Neural crest cell (in vitro differentiated cells): ENCODE measurements at places on chromosomes 16 and 17. TPM values are rescaled to one million over a fixed set of nuclear protein-coding genes. Genes with fewer than 3 reads are reported as not detected.

GRCh38 chr17:70702683-70703255 is 533.4 kb downstream of the KCNJ2 start:
- H3K27me3 ChIP-seq = no peaks in the 10 kb centered on the region
- DNase-seq = no peak
- no peak overlapping the region for H3K4me3 ChIP-seq
- no peaks in the 10 kb centered on the region for H3K4me1 ChIP-seq
- peaks cover 3% of the 10 kb centered on the region for H3K36me3 ChIP-seq

- no peaks in the 10 kb centered on the region for H3K27me3 ChIP-seq
- no peak overlapping the region for H3K4me3 ChIP-seq
- peaks cover 1% of the 10 kb centered on the region for H3K4me1 ChIP-seq
- DNase-seq = no peak
- H3K27ac ChIP-seq = no peak overlapping the region
Observed at GRCh38 chr17:81838753-81839255, 4.0 kb upstream of the PPP1R27 start.

DNA sequence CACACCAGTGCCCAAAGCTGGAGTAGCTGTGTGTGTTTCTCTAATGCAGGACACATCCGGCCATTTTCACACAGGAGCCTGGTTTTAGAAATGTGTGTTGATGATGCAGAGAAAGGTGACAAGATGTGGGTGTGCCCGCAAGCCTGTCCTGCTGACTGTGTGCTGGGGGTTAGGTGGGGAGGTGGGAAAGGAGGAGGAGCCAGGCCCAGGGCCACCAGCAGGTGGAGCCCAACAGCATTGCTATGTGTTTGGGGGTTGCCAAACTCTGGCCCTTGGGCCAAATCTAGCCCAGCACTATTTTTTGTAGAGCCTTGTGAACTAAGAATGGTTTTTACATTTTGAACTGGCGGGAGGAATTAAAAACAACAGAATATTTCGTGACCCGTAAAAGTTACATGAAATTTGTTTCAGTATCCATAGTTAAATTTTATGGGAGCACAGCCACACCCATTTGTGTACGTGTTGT is 61.7 kb upstream of the LGALS9 start:
- H3K27me3 ChIP-seq = no peaks in the 10 kb centered on the region
- DNase-seq = no peak
- H3K27ac ChIP-seq = no peak overlapping the region
- peaks cover 17% of the 10 kb centered on the region for H3K4me1 ChIP-seq

DNA sequence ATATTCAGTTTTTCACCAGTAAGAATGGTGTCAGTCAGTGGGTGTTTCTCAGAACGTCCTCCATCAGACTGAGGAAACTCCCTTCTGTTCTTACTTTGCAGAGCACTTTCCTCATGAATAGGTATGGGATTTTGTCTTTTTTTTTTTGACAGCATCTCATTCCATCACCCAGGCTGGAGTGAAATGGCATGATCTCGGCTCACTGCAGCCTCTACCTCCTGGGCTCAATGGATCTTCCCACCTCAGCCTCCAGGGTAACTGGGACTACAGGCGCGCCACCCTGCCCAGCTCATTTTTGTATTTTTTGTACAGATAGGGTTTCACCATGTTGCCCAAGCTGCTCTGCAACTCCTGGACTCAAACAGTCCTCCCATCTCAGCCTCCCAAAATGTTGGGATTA is 130.3 kb downstream of the ZNF778 start:
- no peak overlapping the region for H3K27ac ChIP-seq
- no peaks in the 10 kb centered on the region for H3K27me3 ChIP-seq
- H3K4me3 ChIP-seq = no peak overlapping the region
- H3K4me1 ChIP-seq = peaks cover 63% of the 10 kb centered on the region
- peaks cover 3% of the 10 kb centered on the region for H3K36me3 ChIP-seq

GRCh38 chr17:82105882-82106687 is 8.0 kb upstream of the FASN start:
- peaks cover 7% of the 10 kb centered on the region for H3K27me3 ChIP-seq
- H3K4me3 ChIP-seq = peak overlapping the region; percentile 64
- DNase-seq = peak; percentile 51
- H3K4me1 ChIP-seq = peaks cover 54% of the 10 kb centered on the region
- H3K27ac ChIP-seq = peak overlapping the region; percentile 84

- H3K4me1 ChIP-seq = peaks cover 37% of the 10 kb centered on the region
- peaks cover 6% of the 10 kb centered on the region for H3K36me3 ChIP-seq
- H3K4me3 ChIP-seq = peak overlapping the region; percentile 13
- peaks cover 5% of the 10 kb centered on the region for H3K27me3 ChIP-seq
- DNase-seq = no peak
Observed at GRCh38 chr17:49508061-49508865, 13.2 kb downstream of the NGFR start.

DNA sequence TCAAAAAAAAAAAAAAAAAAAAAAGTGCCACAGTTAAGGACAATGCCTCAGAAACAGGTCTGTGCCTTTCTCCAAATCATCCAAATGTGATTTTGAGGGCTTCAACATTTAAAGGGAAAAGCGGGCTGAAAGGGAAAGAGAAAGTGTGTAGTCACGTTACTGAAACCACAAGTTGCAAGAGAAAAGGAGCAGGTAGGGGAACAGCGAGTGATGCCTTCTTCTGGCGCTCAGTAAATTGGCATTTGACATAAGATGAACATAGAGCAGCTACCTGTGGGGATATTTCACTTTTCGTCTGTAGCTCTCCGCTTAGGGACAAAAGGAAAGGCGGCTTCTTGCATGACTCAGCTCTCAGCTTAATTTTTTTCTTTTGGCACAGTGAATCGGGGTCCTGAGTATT is 11.1 kb downstream of the CMTM2 start:
- no peaks in the 10 kb centered on the region for H3K27me3 ChIP-seq
- H3K27ac ChIP-seq = no peak overlapping the region
- H3K36me3 ChIP-seq = no peaks in the 10 kb centered on the region
- no peaks in the 10 kb centered on the region for H3K4me1 ChIP-seq
- no peak for DNase-seq

Gene PLEKHM1
- total RNA-seq = 19.5 and 25.0 TPM in 2 replicates

Gene SP2
- total RNA-seq = 22.4 and 23.2 TPM in 2 replicates
